Gastrocnemius medialis (tissue), 4 donors: ENCODE measurements at places on chromosomes 16 and 17.

- DNase-seq = no peak
These were observed 2.2 kb upstream of the ICAM2 start for GRCh38 chr17:64022611-64023063.

GRCh38 chr17:37818689-37819088, 73.8 kb upstream of the HNF1B start:
- DNase-seq = no peak

- DNase-seq = no peak
These were observed 782.4 kb upstream of the SOX9 start for GRCh38 chr17:71338396-71338795.

- no peak for DNase-seq
These were observed at the start of gene HOXB1 for GRCh38 chr17:48530887-48531272. TSS of gene HOXB1 (minus strand) at chr17:48531011. CDS start at chr17:48530904, 107 bp downstream.

DNA sequence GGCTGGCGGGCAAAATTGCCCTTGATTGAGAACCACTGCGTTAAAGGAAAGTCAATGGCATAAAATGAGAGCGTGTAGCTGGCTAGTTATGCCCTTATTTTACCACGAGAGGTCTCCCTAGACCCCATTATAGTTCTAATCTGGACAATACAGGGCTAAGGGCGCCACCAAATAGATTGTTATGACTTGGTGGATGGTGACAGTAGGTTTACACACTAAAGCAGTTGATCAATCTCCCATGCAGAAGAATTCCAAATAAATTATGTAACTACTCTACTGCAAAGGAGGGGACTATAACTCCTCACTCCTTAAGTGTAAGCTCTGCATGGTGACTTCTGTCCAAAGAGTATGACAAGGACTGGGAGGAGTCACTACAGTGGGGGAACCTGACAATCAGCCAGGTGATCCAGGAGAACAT, 20.4 kb upstream of the YPEL2 start:
- DNase-seq = no peak

DNA sequence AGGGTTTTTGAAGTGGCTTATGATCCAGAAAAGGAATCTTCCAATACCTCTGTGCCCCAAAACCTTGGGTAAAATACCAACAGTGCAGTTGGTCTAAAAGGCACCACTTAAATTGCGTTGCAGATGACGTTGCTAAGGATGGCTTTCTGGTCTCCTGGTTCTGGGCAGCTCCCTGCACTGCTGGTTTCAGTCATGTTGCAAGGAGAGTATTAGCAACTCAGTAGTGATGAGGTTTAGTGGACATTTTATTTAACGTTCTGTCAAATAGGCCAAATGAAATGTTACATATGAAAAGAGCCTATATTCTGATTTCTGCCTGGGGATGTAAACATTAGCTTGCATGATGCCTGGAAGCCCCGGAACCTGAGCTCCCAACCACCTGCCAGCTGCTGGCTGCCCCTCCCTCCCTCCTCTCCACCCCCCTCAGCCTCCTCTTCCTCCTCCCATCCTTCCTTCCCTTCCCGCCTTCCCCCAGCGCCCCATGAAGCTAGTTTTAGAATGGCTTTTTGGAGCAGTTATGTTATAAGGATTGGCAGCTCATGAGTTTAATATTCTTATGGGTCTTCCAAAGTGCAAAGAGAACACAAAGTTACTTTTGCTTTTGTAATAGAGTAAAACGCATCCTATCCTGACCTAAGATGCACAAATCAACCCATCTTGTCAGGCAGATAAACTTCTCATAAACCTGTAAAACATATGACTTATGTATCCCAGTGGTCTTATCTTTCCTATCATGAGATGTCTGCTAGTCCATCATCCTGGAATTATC, 20.7 kb downstream of the CD7 start:
- no peak for DNase-seq

DNA sequence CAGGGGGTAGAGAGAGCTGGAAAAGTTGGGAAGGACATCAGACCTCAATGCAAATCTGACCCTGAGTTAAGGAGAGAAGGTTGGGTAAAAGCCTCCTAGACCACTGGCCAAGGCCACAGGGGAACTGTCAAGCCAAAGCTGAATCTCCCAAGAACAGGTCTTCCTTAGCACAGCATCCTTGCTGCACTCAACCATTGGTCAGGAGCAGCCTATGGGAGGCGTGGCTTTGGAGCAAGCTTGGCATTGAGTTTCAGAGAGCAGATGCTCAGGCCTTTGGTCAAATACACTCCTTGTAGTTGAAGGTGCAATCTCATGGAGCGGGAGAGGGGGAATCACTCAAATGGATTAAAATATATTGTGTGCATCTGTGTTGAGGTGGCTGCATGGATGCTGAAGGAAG, 21.8 kb downstream of the SOX9 start:
- DNase-seq = no peak

GRCh38 chr16:27417047-27417671, 15.2 kb downstream of the IL21R start:
- no peak for DNase-seq

- no peak for DNase-seq
These were observed 7.0 kb downstream of the NOS2 start for GRCh38 chr17:27793168-27793905.

- no peak for DNase-seq
These were observed 59.3 kb downstream of the JPH3 start for GRCh38 chr16:87661561-87661960.

DNA sequence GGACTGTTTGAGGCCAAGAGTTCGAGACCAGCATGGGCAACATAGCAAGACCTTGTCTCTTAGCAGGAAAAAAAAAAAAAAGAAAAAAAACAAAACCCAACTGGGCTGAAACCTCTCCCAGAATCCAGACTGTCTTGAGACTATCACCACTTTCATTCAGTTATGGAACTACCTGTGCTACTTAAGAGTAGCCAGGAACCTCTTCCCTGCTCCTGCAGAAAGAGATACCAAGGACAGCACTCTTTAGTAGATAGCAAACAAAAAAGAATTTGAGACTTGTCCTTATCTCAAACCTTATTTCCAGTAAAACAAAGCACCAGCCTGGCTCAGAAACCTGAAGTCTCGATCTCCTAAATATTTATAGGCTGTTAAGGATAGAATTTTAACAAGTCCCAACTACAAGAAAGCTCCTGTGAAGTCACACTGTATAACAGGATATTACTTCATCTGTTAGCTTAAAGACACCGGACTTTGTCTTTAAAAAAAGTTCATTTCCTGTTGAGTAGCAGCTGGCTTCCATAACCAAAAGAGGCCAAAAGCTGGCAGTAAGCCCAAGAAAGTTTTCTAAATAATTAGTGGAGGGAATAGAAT, 5.1 kb downstream of the CDR2 start:
- no peak for DNase-seq

GRCh38 chr17:45731459-45731858, 52.7 kb upstream of the CRHR1 start:
- DNase-seq = no peak

GRCh38 chr16:89569506-89570341, 5.8 kb upstream of the CPNE7 start:
- no peak for DNase-seq

- no peak for DNase-seq
These were observed 326.0 kb upstream of the C16orf82 start for GRCh38 chr16:26740771-26741170.

DNA sequence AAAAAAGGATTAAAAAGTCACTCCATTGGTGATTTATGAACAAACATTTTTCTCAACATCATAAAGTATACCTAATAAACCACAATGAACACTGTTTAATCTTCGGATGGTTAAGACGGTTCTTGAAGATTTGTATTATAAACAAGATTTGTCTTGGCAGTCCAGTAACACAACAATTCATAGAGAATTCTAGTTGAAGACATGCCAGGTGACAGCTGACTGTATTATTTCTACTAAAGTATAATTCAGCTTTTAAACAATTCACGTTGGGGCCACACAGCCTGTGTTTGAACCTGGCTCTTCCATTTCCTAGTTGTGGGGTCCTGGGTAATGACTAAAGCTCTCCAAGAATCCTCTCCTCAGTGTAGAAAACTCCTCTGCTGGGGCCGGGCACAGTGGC, 22.0 kb downstream of the STX8 start:
- no peak for DNase-seq

- DNase-seq = no peak
These were observed 2.3 kb upstream of the CCDC182 start for GRCh38 chr17:57747221-57748017.

- DNase-seq = no peak
These were observed 105.0 kb downstream of the TANGO6 start for GRCh38 chr16:68948230-68948910.

DNA sequence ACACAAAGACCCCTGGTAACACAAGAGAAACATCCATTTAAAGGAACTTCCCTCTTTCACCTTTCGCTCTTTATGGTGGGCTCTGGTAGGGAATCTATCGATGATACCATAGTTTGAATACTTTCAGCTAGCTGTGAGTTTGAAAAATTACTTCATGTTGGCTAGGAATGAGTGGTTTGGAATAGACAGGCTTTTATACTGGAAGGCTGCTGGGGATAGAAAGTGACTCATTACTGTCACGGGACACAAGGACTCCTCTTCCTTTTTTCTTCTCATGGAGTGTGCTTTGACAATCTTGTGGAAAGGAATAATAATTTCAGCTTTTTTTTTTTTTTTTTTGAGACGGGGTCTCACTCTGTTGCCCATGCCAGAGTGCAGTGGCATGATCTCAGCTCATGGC, 76.9 kb downstream of the CYB561 start:
- no peak for DNase-seq

GRCh38 chr17:16352303-16352666, 984 bp downstream of the CENPV start:
- no peak for DNase-seq

DNA sequence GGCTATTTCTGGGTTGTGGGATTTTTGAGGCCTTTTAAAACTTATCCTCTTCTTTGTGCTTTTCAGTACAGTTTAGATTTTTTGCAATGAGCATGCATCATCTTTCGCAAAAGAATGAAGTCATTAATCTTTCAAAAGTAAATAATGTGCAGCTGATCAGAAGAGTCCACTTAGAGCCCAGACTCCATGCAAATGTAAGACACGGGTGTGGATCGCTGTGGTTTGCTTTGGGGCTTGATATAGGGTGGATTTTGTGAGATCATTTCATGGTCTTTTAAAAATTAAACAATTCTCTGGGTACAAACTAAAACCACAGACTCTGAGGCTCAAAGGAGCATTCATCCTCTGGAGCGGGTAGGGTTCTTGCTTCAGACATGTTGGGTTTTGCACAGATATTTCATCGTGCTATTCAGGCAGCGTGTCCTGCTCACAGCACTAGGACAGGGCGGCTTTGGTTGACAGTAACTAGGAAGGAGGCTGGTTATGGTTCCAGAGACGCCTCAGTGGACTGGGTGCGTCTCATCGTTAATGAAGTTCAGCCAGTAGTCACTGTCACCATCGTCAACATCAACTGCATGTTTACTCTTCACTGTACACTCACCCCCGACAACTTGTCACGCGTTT, 129.4 kb upstream of the PLCG2 start:
- DNase-seq = no peak

GRCh38 chr16:85250609-85251223, 138.4 kb upstream of the CIBAR2 start:
- no peak for DNase-seq

GRCh38 chr17:29918922-29919856, 10.8 kb downstream of the SSH2 start:
- DNase-seq = no peak
